GOT3 (cell line): ENCODE measurements at places on chromosomes 2 and 18.

DNA sequence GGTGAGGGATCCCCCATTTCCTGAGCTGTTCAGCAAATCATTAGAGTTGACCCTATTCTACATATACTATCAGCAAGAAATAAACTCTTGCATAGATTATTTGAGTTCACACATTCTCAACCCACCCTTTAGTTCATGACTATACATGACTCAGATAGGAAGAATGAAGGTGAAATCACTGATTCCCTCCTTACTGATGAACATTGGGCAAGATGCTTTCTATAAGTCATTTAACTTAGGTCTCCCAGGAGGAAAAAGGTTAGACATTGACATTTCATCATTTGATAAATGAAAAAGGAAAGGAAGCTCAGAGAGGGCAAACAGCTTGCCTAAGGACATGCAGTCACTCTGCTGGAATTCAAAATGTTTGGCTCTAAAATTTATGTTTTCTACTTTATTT, 408.0 kb downstream of the TMEM182 start:
- DNase-seq, result no peak

GRCh38 chr2:18268400-18268799, 292.1 kb downstream of the RDH14 start:
- DNase-seq, result no peak

- DNase-seq, result no peak
Observed at GRCh38 chr2:41774011-41774605, 273.7 kb upstream of the PKDCC start.

- DNase-seq, result no peak
Observed at GRCh38 chr2:143480601-143481236, 351.5 kb downstream of the ARHGAP15 start.

GRCh38 chr2:180905002-180905401, 75.4 kb upstream of the UBE2E3 start:
- DNase-seq, result no peak

- DNase-seq, result no peak
Observed at GRCh38 chr18:62327977-62328376, 2.9 kb downstream of the TNFRSF11A start.

DNA sequence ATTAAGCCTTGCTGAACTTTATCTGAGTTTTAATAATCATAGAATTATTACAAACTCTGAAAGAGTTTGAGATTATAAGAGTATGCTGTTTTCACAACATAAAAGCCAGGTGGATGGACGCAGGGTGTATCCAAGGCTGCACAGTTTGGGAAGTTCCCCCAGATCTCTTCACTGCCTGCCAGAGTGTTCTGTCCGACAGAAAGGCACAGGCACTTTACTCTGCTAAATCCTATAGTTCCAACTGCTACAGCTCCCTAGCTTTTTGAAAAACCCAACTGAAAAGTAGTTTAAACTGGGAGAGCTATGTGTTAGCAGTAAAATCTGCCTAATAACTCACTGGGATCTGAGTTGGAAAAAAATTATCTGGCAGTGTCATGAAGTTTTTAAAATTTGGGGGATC, 38.0 kb downstream of the MFSD6 start:
- no peak for DNase-seq

DNA sequence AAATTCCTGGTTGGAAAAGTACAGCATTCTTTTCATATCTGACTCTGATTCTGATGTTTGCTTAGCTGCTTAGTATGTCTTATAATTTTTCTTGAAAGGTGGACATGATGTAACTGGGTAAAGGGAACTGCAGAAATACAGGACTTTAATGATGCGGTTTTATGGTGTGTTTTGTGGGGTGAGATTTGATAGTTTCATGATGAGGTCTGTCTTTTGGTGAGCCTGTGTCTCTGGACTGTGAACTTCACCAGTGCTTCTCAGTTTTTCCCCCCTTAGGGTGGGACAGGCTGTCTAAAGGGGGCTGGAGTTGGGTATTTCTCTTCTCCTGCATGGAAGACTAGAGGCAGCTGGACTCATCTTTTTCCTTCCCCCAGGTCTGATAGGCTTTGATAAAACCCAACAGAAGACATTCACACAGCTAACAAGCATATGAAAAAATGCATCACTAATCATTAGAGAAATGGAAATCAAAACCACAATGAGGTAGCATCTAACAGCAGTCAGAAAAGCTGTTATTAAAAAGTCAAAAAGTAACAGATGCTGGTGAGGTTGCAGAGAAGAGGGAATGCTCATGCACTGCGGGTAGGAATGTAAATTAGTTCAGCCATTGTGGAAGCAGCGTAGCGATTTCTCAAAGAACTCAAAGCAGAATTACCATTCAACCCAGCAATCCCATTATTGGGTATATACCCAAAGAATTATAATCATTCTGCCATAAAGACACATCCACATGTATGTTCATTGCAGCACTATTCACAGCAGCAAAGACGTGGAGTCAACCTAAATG, 77.6 kb downstream of the EPC2 start:
- DNase-seq, result no peak

DNA sequence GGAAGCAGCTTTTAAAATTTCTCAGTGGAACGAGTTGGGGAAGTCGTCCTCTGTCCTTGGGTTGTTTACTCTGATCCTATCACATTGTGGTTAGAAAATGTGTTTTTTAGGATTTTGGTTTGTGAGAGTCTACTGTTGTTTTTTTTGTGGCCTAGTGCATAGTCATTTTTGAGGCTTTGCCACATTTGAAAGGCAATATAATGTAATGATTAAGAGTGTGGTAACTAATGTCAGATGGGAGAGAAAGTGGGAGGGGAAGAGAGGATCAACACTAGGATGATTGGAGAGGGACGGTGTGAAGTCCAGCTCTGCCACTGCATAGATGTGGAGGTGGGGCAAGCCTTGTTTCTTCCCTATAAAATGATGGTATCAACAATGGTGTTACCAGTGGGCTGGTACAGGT, 8.5 kb downstream of the SP140L start:
- DNase-seq, result no peak

GRCh38 chr2:60899230-60899891, 18.0 kb downstream of the REL start:
- no peak for DNase-seq
